ENCODE measurements at places on chromosomes 3 and 15.

GRCh38 chr15:99176757-99177156, 71.9 kb downstream of the SYNM start:
- no peak for DNase-seq

- DNase-seq, result no peak
These were observed 29.9 kb downstream of the SPG11 start for GRCh38 chr15:44633603-44634002.

GRCh38 chr15:94576889-94577533, 345.6 kb downstream of the MCTP2 start:
- peak; percentile 18 for DNase-seq

- no peak for DNase-seq
These were observed 9.1 kb downstream of the EPHA3 start for GRCh38 chr3:89116476-89116875.

- no peak for DNase-seq
These were observed 154.9 kb downstream of the GREM1 start for GRCh38 chr15:32872621-32873283.

Data from central memory CD8-positive, alpha-beta T cell (primary cell).